ENCODE measurements at places on chromosomes 5 and 9. TPM values are rescaled to one million over a fixed set of nuclear protein-coding genes. Genes with fewer than 3 reads are reported as not detected.
A peak's percentile ranks its signal among the peaks of the same experiment; 100 is the strongest.

UNC5A gene
- total RNA-seq: not detected

LAMC3 gene
- 0.98 TPM for total RNA-seq

IRX2 gene
- 0.13 TPM for total RNA-seq

FABP6 gene
- total RNA-seq: not detected

OSMR gene
- total RNA-seq: not detected

ITK gene
- 342 TPM for total RNA-seq

PPIC gene
- total RNA-seq: not detected

IFNA21 gene
- total RNA-seq: not detected

NOXA1 gene
- 8.1 TPM for total RNA-seq

BTNL8 gene
- not detected for total RNA-seq

GARIN3 gene
- not detected for total RNA-seq

DNA sequence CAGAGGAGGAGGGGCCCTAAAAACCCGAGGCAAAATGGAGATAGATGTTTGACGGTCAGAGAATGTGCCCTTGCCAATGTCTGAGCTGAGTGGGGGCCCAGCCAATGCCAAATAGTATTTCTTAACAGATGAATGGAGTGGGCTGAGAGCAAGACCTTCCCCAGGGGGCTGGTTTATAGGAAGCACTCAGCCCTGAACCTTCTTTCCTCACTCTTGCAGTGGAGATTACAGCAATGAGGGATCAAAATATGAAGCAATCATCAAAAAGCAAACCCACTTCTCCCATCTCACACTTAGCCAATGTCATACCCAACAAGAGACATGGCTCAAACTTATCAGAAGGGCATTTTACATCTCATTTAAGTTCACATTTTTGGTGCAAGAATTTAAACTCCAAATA, 350.3 kb downstream of the GADD45G start:
- DNase-seq: no peak
- H3K27me3 ChIP-seq: no peaks in the 10 kb centered on the region
- H3K27ac ChIP-seq: no peak overlapping the region
- no peaks in the 10 kb centered on the region for H3K36me3 ChIP-seq
- H3K4me3 ChIP-seq: no peak overlapping the region

DNA sequence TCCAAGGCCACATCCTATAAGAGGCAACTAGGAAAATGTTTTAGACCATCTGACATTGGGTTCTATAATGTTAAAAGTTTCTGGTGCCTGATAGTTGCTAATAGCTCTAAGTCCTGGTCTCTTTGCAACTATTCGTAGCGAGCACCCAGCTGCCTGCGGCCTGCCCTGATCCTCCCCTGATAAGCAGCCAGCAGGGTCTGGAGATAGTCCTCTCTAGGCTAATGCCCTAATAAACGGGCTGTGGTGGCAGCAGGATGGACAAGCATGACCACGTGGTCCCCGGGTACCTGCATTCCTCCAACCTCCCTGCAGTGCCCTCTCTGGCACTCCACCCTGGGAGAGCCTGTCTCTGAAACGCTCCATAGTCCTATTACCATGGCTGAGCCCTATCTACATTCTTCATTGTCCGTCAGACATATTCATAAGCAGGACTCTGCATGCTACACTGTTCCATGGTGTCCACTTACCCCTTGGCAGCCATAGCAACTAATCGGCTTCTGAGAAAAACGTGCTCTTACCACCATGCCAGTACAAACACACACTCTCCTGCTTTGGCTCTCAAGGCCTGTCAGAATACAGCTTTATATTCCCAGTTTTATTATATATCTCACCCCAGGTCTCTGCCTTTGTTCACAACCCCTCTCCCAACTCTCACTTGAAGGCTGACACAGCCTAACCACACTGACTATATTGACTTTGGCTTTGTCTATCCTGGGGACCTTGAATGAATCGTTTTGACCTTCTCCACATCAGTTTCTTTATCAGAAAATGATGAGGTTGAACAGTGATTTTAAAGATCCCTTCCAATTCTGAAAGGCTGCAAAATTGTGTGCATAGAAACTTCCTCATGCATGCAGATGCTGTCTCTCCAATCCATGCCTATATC, 49.9 kb upstream of the DAPK1 start:
- no peak overlapping the region for H3K4me3 ChIP-seq
- no peaks in the 10 kb centered on the region for H3K27me3 ChIP-seq
- DNase-seq: no peak

DNA sequence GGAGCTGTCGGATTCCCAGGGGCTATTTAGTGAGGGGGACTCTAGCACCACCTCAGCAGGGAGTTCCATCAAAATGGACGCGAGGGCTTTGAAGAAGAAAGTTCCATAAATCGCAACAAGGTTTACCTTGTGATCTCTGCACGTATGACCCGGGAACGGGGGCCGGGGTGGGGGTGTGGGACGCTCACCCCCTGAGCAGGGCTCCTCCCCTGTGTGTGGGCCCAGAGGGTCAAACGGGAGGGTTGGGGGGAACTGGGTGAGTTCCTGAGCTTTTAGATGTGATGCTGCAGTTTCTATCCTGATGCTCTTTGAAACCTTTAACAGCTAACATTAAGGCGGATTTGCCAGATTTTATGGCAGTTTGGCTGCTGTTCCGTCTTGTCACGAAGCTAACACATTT, 18.9 kb upstream of the LRRC14B start:
- H3K27ac ChIP-seq: no peak overlapping the region
- no peak overlapping the region for H3K4me3 ChIP-seq
- no peak for DNase-seq
- no peaks in the 10 kb centered on the region for H3K36me3 ChIP-seq
- peaks cover 31% of the 10 kb centered on the region for H3K27me3 ChIP-seq
- H3K4me1 ChIP-seq: no peaks in the 10 kb centered on the region

- no peak overlapping the region for H3K4me3 ChIP-seq
- no peak for DNase-seq
- H3K27me3 ChIP-seq: no peaks in the 10 kb centered on the region
- H3K36me3 ChIP-seq: no peaks in the 10 kb centered on the region
Observed at GRCh38 chr9:133280392-133280791, 5.4 kb upstream of the ABO start.

GRCh38 chr9:5696884-5697283, 68.0 kb downstream of the RIC1 start:
- H3K27ac ChIP-seq: no peak overlapping the region
- DNase-seq: no peak

- no peaks in the 10 kb centered on the region for H3K4me1 ChIP-seq
- H3K4me3 ChIP-seq: no peak overlapping the region
- no peak for DNase-seq
- H3K27me3 ChIP-seq: peaks cover 66% of the 10 kb centered on the region
- no peak overlapping the region for H3K27ac ChIP-seq
Observed at GRCh38 chr9:34571481-34571810, 18.1 kb downstream of the CNTFR start.

- no peaks in the 10 kb centered on the region for H3K4me1 ChIP-seq
- DNase-seq: no peak
- no peak overlapping the region for H3K4me3 ChIP-seq
- peaks cover 9% of the 10 kb centered on the region for H3K27me3 ChIP-seq
- no peak overlapping the region for H3K27ac ChIP-seq
- H3K36me3 ChIP-seq: no peaks in the 10 kb centered on the region
Observed at GRCh38 chr5:136249678-136250266, 56.8 kb upstream of the SMIM32 start.

DNA sequence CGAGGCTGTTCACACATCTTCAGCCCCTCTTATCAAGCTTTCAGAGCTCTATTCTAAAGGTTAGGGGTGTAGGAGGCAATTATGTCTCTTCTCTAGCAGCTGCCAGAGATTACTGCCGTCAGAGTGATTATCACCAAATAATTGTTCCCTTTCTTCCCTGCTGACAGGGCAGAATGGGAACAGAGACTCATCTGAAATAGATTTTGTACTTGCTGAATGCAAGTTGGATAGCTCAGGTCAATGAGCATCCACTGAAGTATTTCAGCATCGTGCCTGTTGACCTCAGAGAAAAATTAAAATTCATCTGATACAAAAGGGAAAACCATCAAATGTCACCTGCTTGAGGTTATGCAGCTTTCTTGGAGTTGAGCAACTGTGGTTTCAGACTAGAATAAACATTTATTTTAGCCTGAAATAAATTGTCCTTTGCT, 213.7 kb upstream of the MAP3K1 start:
- H3K4me3 ChIP-seq: no peak overlapping the region
- DNase-seq: no peak
- peaks cover 2% of the 10 kb centered on the region for H3K4me1 ChIP-seq

GRCh38 chr5:31577438-31577837, 45.3 kb downstream of the C5orf22 start:
- H3K36me3 ChIP-seq: no peaks in the 10 kb centered on the region
- DNase-seq: no peak
- H3K4me3 ChIP-seq: no peak overlapping the region

GRCh38 chr5:71666321-71666720, 52.8 kb upstream of the CARTPT start:
- DNase-seq: no peak
- H3K27me3 ChIP-seq: no peaks in the 10 kb centered on the region

GRCh38 chr5:127583866-127584265, 65.0 kb upstream of the CTXN3 start:
- H3K36me3 ChIP-seq: no peaks in the 10 kb centered on the region
- H3K27me3 ChIP-seq: no peaks in the 10 kb centered on the region
- H3K4me3 ChIP-seq: no peak overlapping the region
- no peak for DNase-seq

DNA sequence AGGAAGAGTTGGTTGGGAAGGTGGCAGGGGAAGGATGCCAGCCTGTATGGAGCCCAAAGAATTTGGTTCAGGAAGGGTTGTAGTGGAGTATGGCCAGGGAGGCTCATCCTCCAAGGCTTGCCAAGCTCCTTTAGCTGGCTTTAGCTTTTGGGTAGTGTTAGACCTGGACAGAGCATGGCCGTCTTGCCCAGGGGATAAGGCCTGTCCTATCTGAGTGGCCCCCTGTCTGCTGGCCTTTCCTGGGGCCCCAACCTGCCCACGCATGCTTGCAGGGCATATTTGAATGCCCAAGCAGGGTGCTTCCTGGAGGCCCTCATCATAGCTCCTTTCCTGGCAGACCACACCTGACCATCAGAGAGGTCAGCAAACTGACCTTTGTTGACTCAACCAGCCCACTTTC, 227.7 kb downstream of the CDH12 start:
- no peak overlapping the region for H3K27ac ChIP-seq
- H3K36me3 ChIP-seq: no peaks in the 10 kb centered on the region
- H3K4me1 ChIP-seq: no peaks in the 10 kb centered on the region
- DNase-seq: no peak

DNA sequence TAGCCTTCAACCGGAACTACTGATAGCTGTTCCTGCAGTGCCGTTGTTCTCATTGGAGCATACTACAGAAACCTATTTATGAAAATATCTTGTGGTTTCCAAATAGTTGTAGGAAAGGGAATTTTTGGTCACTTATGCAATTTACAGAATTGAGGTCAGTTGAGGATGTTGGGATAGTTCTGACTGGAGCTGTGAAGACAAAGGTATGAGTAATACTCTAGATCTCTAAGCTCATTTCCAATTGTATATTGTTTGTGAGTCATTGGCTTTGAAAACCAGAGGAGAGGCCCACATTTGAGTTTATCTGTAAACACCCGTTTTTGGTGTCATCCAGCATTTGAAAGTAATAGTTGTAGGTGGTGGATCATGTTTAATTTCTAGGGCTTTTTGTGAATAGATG, 561.3 kb upstream of the WWC1 start:
- no peaks in the 10 kb centered on the region for H3K4me1 ChIP-seq
- no peaks in the 10 kb centered on the region for H3K27me3 ChIP-seq
- no peak for DNase-seq
- no peak overlapping the region for H3K4me3 ChIP-seq
- no peak overlapping the region for H3K27ac ChIP-seq

GRCh38 chr9:107999890-108000289, 510.3 kb upstream of the KLF4 start:
- no peaks in the 10 kb centered on the region for H3K27me3 ChIP-seq
- H3K36me3 ChIP-seq: no peaks in the 10 kb centered on the region
- H3K4me3 ChIP-seq: no peak overlapping the region
- DNase-seq: no peak
- H3K4me1 ChIP-seq: no peaks in the 10 kb centered on the region

DNA sequence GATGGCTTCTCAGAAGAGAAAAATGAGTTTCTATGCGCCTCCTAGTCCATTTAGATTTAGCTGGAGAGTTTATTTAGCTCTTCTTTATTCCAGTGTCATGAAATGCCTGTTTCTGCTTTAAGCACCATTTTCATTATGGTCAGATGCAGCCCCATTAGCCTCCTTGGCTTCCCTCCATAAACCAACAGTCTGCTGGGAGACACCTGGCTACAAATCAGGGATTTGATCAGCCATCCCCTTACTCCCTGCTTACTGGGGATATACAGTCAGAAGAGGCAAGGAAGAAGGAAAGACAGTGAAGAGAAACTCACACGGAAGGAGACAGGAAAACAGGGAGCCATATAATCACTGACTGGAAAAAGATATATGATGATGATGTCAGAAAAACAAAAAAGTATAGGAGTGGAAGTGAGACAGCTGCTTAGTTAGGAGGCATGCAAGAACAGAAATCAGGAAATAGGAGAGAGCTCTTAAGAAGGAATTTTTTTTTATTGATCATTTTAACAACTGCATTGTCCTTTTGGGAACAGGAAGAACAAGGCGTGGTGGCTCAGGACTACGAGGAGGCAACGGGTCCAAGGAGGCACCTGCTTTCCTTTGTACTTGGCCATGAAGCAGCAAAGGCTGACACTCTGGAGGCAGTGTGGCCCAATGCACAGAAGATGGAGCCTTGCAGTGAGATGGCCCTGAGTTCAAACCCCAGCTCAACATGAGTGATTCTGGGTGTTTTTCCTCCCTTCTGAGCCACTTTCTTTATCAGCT, 56.1 kb downstream of the MED27 start:
- H3K27ac ChIP-seq: no peak overlapping the region
- H3K27me3 ChIP-seq: no peaks in the 10 kb centered on the region
- H3K4me1 ChIP-seq: no peaks in the 10 kb centered on the region
- no peak for DNase-seq
- H3K4me3 ChIP-seq: no peak overlapping the region

DNA sequence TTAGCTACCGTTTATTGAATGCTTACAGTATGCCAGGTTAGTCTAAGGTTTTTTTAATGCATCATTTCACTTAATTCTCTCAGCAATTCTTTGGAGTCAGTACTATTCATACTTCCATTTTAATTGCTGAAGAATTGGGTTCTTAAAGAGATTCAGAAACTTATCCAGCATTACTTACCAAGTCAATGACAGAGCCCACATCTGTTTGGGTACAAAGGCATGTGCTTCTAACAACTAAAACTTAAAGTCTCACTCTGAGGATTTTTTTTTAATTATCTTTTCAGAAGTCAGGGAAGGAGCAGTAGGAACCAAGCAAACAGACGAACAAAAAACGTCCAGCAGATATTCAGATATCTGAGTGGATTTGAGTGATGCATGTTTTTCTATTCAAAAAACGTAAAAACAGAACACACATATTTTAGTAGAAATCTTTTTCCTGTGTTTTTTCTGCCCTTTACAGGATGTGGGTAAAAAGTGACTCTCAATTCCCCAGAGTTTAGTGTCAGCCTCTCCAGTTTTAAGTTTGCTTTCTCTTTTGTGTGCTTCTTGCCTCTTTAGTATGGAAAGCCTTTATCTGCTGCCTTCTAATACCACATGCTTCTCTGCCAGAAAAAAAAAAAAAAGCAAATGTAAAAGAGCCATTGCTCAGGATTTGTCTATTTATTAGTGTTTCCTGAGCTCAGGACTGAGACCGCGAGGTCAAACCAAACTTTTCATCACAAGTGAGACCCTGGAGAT, 118.0 kb downstream of the PRKACG start:
- DNase-seq: no peak
- H3K27ac ChIP-seq: peak overlapping the region; percentile 56
- H3K36me3 ChIP-seq: no peaks in the 10 kb centered on the region
- H3K27me3 ChIP-seq: no peaks in the 10 kb centered on the region
- no peak overlapping the region for H3K4me3 ChIP-seq

Measured in T-cell (primary cell).